ENCODE measurements at places on chromosomes 6 and 20. TPM values are rescaled to one million over a fixed set of nuclear protein-coding genes. Genes with fewer than 3 reads are reported as not detected.

The SNAI1 gene
- 7.1 TPM for polyA plus RNA-seq

The VIP gene
- polyA plus RNA-seq = 0.88 TPM

The ZNF76 gene
- 28.1 TPM for polyA plus RNA-seq

The EDN3 gene
- polyA plus RNA-seq = 32.7 TPM

The RSPO3 gene
- 18.0 TPM for polyA plus RNA-seq

The RSPH9 gene
- polyA plus RNA-seq = 0.65 TPM

The SYNDIG1 gene
- 3.0 TPM for polyA plus RNA-seq

The RRAGD gene
- 78.6 TPM for polyA plus RNA-seq

The SLC26A8 gene
- polyA plus RNA-seq = 0.14 TPM

The PNPLA1 gene
- polyA plus RNA-seq = not detected

The CCM2L gene
- polyA plus RNA-seq = 4.6 TPM

The TTBK1 gene
- polyA plus RNA-seq = not detected

The THEMIS gene
- 0.08 TPM for polyA plus RNA-seq

The RTF2 gene
- 90.6 TPM for polyA plus RNA-seq

The PIGU gene
- 24.8 TPM for polyA plus RNA-seq

The KCNQ2 gene
- 4.4 TPM for polyA plus RNA-seq

The SLC16A10 gene
- polyA plus RNA-seq = 6.3 TPM

The COL21A1 gene
- 103 TPM for polyA plus RNA-seq

The FKBP5 gene
- 30.4 TPM for polyA plus RNA-seq

The ENPP5 gene
- polyA plus RNA-seq = 4.7 TPM

The SEMG1 gene
- polyA plus RNA-seq = 0.07 TPM

The SLC22A7 gene
- 0.05 TPM for polyA plus RNA-seq

The XKR7 gene
- polyA plus RNA-seq = 0.09 TPM

The TBX18 gene
- polyA plus RNA-seq = 9.7 TPM

The ZNF311 gene
- polyA plus RNA-seq = 1.7 TPM

The RAB44 gene
- 0.19 TPM for polyA plus RNA-seq

The PAX1 gene
- polyA plus RNA-seq = 3.7 TPM

The LTV1 gene
- 39.9 TPM for polyA plus RNA-seq

The NRSN1 gene
- not detected for polyA plus RNA-seq

The OPN5 gene
- 0.32 TPM for polyA plus RNA-seq

The RBBP8NL gene
- not detected for polyA plus RNA-seq

The ABHD16B gene
- polyA plus RNA-seq = not detected

All from muscle of back (tissue), 13 donors.